GM23248 (cell line): ENCODE measurements at places on chromosomes 12 and 14. TPM values are rescaled to one million over a fixed set of nuclear protein-coding genes. Genes with fewer than 3 reads are reported as not detected.

DNA sequence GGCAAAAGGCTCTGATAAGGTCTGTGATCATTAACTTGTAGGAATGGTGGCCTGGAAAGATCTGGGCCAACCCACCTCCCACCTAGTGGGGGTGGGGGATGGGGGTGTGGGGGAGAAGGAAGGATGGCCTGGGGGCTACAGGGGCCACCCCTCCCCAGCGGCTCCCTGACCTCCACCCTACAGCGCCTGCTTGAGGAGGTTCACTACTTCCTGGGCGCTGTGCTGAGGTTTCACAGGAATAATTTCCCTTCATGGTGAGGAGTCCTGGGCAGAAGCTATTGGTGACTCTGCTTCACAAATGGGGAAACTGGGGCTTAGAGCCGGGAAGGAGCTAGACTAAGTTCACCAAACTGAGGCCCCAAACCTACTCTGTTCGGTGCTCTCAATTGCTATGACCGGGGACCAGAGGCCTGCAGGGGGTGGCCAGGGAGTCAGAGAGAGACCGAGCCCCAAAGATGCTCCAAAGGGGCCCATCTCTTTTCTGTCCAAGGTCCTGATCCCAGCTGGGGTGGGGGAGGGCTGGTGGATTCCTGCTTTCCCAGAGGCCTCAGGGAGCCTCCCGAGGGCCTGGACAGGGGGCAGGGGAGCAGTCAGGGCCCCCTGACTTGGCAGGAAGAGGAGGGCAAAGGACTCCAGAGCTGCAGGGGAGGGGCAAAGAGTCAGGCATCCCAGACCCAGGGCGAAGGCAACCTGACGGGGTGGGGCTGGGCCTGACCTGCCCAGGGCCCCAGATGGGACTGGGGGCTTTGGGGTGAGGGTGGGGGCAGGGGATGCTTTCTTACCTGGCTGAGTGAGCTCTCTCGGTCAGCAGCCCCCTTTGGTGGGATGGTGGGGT is 1.7 kb downstream of the HNF1A start:
- DNase-seq, result no peak

DNA sequence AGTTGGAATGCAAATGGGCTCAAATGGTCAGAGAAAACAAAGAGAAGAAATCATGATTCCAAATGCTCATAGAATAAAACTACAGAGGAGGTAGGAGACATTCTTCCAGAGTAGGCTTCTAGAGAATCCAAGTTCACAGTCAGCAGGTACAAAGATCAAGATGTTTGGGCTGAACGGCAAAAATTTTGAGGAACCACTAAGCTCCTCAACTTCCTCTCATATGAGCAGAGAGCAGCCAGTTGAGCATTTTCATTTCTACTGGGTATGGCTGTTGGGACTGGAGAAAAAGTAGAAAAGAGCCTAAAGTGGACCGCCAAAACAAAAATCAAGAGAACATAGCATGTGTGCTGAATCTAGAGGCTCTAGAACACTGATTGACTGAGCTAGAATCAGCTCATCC is 73.8 kb upstream of the ARID2 start:
- no peak for DNase-seq

DNA sequence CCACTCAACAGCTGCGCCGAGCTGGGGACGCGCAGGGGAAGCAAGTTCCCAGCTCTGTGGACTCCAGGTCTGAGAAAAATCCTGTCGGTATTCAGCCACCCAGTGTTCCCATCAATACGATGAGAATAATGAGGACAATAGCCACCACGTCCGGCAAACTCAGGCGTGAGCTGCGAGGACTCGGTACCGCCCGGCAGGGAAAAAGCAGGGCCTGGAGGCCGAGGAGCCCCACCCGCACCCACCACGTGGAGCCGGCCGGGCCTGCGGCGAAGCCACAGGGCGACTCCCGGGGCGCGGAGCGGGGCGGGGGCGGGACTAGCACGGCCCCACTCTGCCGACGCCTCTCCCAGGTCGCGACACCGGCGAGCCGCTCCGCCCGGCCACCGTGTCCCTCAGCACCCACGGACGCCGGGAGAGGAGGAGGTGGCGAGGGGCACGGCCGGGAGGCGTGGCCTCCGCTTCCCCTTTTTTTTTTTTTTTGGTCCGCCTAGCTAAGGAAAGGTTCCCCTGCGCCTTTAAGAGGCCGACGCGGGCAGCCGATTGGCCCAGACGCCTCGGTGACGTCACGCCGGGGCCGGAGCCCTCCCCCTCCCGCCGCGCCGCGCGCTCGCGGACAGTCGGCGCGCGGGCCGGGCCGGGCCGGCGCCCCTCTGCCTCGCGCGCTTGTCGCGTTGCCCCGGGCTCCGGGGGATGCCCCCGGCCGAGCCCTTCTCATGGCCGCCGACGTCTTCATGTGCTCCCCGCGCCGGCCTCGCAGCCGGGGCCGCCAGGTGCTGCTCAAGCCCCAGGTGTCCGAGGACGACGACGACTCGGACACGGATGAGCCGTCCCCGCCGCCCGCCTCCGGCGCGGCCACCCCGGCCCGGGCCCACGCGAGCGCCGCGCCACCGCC is at the start of gene MLXIP:
Gene MLXIP (plus strand): TSS at position 616 of the 892 bp plus-strand sequence. CDS start 98 bp downstream, at position 714.
- DNase-seq, result peak; percentile 98

DNA sequence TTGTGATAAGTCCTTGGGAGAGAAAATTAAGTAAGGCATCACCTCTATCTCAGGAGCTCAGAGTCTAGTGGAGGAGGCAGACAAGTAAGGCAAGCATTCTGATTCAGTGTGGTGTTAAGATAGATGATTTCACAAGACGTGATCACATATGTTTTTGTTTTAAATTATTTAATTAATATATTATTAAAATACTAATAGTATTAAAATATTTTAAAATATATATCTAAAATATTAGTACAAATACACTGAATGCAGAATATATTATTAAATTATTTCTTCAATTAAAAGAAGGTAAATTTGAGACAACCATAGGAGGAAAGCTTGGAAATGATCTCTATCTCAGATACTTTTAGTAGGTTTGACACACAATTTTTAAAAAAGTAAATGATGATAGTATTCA is 51.5 kb upstream of the ANO4 start:
- no peak for DNase-seq

GRCh38 chr12:51706206-51706605 is 115.2 kb downstream of the SCN8A start:
- DNase-seq, result no peak

- DNase-seq, result no peak
Measured at GRCh38 chr12:2194060-2194459, 141.3 kb downstream of the CACNA1C start.

- no peak for DNase-seq
Measured at GRCh38 chr14:61668282-61668681, 27.0 kb upstream of the HIF1A start.

GRCh38 chr12:25557830-25558436 is 4.8 kb upstream of the LMNTD1 start:
- DNase-seq, result peak; percentile 81

DNA sequence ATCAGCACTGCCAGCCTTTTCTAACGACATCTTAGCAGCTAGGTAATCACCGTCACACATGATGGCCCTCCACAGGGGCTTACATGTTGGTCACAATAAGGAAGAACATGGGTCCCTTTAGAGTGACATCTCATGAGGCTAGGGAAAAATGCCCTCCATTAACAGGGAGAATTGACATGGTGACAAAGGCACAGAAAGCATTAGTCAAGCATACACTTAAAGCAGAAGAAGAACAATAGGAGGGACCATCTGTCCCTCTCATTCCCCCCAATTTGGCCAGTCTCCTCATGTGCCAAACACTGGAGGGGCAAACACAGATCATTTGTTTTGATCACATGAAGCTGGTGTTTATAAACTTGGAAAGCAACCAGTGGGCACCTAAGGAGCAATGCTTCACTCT is 78.0 kb downstream of the GRIP1 start:
- DNase-seq, result no peak

GRCh38 chr12:48037267-48037915 is 33.1 kb upstream of the COL2A1 start:
- no peak for DNase-seq

GRCh38 chr12:74514098-74514872 is 23.4 kb upstream of the ATXN7L3B start:
- DNase-seq, result no peak

DNA sequence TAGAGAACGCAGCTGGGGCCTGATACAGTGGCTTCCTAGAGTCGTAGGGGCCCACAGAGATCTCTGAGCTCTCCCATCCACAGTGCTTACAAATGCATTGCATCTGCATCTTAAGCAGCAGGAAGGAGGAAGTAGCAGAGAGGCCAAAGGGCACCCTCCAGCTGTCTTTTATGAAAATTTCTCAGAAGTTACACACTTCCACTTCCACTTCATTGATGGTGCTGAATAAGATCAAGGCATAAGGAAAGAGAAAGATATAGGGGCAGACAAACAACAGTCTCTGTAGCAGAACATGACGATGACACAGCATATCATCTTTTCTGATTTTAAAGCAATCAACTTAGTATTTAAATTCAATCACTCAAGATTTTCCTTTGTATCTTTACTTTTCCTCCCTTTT is 51.6 kb upstream of the ABCC9 start:
- no peak for DNase-seq

DNA sequence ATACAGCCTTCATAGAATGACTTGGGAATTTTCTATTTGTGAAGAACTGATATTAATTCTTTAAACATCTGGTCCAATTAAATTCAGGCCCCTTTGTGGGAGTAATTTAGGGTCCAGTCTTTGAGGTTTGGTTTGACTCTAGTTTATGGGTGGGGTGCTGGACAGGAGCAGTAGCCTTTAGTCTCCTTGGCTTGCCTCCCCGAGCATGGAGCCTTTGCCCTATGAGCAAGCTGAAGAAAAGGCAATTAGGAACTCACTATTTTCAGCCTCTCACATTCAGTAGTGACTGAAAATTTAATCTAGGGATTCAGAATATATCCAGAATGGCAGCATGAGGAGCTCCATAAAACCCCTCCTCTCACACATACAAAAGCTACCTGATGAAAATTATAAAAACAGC is 161.1 kb downstream of the TRHDE start:
- no peak for DNase-seq

DNA sequence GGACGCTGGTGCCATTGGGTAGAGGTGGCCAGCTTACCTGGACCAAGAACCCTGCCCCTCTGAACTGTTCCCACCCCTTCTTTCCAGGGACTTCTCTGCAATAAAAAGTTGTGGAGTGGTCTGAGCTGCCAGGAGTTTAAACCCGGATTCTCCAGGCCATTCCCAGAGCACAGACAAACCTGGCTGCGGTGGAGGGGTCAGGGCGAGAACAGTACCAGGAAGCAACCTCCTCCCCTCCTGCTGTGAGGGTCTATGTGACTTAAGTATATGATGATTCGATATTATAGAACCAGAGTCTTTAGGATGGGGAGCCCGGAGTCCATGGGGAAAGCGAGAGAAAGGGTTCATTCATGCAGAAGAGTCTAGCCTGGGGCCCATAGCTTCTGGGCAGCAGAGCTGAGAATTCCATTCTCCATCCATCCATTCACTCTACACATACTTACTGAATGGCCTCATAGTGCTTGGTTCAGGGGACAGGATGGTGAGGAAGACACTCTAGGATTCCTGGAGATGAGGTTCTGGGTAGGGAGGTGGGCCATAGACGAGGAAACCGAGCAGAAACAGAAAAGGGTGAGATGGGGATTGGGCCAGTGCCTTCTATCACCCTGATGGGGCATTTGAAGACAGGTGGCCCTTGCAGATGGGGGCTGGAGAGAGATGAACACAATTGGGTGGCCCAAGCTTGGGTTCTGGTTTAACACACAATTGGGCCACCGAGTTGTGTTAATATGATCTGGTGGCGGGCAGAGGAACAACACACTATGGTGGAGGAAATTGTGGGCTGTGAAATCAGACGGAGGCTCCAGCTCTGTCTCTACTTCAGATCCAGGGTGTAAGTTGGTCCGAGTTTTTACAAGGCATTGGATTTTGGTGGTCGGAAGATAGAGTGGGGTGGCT is 5.2 kb downstream of the KRT86 start:
- DNase-seq, result peak; percentile 47

GRCh38 chr14:79540394-79540793 is 670.9 kb downstream of the DIO2 start:
- DNase-seq, result no peak

DNA sequence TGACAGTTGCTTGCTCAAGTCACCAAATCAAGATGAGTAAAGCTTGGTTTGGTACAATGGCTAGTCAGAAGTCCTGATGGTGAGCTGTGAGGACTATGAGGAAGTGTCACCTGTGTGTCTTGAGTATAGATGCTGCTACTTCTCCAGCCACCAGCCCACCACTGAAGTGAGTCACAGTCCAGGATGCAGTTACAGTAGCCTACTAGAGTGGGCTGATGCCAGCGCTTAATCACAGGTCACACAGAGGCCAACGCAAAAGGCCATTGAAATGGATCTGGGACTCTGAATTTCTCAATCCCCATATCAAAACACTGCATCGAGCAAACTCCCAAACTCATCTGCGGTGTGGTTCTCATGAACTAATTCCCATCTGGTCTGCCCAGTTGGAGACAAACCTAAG is 223.1 kb downstream of the ANO6 start:
- DNase-seq, result peak; percentile 19

DNA sequence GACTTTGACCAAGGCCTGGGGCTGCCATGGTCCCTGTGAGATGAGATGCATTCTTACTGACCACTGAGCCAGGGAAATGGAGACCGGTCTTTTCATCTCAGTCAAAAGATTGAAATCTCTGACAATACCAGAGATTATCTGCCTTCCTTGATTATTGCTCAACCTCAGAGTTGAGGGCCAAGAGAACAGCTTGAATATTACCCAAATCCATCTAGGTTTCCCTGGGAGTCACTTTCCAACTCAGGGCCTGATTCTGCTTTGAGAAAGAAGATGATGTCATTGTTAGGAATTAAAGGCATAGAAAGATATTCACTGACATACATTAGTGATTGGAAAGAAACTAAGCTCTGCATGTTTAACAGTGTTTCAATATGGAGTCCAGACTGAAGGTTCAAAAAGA is 515.9 kb upstream of the TBX3 start:
- DNase-seq, result peak; percentile 72

DNA sequence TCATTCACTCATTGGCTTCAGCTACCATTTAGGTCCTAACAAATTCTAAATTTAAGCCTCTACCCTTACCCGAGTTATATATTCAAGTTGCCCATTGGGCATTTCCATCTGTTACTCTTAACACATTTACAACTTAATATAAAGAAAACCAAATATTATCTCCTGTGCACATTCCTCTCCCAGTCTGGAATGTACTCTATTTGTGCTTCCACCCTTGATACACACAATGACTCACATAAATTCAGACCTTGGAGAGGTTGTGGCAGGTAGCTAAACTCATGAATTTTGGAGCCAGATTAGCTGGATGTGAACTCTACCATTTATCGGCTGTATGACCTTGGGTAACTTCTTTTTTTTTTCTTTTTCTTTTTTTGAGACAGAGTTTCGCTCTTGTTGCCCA is 51.1 kb downstream of the BRMS1L start:
- DNase-seq, result no peak

- DNase-seq, result peak; percentile 41
Measured at GRCh38 chr12:571795-572531, 91.3 kb downstream of the NINJ2 start.

The POTEG gene
- total RNA-seq, result not detected in 2 replicates

The CLEC4D gene
- total RNA-seq, result not detected in 2 replicates

The CCDC38 gene
- under 0.01 TPM in 1 of 2 replicates, not detected in the other for total RNA-seq

The STYK1 gene
- total RNA-seq, result 1.1 TPM in 1 of 2 replicates, not detected in the other

The ADAMTS20 gene
- not detected in 2 replicates for total RNA-seq

The ANO4 gene
- 4.8 and 6.6 TPM in 2 replicates for total RNA-seq

The KDM5A gene
- 25.1 and 60.2 TPM in 2 replicates for total RNA-seq

The KRT86 gene
- 0.11 TPM in 1 of 2 replicates, not detected in the other for total RNA-seq
